ENCODE measurements at places on chromosomes 5 and 9.

GRCh38 chr9:114203410-114204140 lies 48.2 kb downstream of the COL27A1 start:
- DNase-seq = no peak

GRCh38 chr9:30713243-30713642 lies 1671.2 kb upstream of the ACO1 start:
- DNase-seq = no peak

DNA sequence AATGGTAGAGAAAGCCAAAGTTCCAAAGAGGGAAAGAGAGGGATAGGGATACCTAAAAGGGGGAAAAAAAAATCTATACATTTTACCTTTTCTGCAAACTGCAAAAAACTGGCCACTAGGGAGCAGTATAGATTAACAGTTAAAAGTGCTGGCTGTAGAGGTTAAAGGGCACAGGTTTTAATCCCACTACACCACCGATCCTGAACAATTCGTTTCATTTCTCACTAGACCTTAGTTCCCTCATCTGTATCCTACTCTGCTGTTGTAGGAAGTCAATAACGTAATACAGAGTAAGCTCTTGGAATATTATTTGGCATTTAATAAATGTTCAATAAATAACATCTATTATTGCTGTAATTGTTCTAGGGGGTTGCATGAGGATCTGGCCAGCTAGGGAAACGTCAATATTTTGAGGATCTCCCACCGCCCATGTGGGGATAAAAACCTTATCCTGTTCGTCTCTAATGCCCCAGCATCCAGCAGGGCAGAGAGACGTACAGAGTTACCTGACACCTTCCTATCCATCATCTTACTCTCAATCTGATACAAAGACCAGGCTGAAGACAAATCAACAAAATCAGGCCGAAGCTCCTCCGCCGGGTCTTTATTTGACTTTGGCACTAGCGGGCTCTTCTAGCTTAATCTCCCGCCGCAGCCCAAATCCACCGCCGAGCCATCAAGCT lies 757 bp downstream of the CDC26 start:
- peak; percentile 7 for DNase-seq

DNA sequence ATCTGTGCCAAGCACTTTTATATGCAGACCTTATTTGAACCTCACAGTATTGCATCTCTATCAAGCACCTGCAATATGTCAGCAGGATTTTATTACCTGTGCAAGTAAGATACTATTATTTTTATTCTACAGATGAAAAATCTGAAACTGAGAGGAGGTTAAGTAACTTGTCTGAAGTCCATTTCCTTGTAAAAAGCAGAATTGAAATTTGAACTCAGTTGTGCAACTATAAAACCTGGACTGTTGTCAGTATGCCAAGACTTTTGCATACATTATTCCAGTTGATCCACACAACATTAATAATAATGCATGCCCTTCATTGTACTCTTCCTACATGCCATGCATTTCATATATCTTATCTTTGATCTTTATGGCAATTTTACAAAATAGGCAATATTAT lies 82.2 kb upstream of the BRINP1 start:
- no peak for DNase-seq

- no peak for DNase-seq
These were observed 48.8 kb downstream of the ARL15 start for GRCh38 chr5:54261596-54261995.

DNA sequence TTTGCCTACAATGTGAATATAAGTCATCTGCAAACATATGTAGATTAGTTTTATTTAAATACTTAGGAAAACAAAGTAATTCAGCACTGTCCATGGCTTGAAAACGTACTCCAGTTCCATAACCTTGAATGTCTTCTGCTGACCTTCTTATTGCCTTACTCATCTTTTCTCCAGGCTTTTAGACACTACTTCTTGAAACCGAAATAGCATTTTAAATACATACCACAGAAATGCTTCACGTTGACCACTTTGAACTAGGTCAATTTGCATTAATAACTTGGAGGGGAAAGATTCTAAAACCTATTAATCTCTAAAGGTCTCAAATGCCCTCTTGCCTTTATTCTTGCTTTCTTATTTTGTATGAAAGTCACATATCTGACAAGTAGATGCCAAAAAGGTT lies 995.4 kb upstream of the ACO1 start:
- DNase-seq = no peak

DNA sequence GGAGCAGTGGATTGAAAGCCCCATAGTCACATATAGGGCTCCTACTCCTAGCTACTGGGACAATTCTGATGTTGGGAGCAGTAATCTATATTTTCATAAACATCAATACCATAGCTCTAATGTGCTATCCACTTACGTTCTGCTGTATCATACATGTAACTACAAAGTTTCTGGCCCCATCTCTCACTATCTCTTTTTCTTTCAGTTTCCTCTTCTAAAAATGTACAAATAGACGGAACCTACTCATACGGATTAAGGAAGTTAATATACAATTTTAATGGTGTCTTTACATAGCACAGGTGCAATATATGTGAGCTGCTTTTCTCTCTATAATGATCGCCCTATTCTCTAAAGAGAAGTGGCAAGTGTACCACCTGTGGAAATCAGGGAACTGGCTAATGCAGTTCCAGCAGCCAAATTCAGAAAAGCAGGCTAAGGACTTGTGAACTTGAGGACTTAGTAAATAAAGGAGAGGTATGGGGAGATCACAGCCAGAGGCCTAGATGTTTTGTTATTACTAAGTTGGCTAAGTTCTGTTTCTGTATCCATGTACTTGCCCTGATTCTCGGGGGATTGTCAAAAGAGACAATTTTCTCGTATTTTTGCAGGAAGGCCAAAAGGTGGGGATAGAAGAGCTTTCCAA lies 1021.9 kb downstream of the CDH12 start:
- no peak for DNase-seq

DNA sequence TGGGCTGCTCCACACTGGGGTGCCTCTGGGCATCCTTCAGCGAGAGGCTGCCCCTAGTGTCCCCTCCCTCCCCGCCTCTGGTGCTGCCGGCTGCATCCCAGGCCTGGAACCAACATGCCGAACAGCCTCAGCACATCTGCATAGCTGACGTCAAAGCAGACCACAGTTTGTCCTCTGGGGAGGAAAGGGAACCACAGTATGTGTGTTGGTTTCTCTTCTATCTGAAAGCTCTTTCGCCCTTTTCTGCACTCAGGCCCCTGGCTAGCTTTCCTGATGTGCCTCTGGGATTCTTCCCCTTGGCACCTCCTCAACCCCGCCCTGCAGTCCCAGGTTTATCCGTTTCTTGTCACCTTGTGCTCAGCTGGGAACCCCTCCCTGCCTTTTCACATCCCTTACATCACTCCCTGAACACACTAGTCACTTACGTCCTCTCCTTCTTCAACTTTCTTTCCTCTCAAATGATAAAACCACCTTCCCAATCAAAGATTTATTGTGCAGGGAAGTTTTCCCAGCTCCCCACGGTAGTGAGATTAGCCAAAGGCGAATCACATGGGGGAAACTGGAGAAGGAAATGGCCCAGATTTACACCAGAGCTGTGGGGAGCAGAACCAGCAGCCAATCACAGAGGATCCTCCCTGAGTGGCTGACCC lies 35.5 kb upstream of the B4GALT1 start:
- no peak for DNase-seq

GRCh38 chr9:122941582-122942234 lies 888 bp downstream of the RABGAP1 start:
- DNase-seq = no peak

DNA sequence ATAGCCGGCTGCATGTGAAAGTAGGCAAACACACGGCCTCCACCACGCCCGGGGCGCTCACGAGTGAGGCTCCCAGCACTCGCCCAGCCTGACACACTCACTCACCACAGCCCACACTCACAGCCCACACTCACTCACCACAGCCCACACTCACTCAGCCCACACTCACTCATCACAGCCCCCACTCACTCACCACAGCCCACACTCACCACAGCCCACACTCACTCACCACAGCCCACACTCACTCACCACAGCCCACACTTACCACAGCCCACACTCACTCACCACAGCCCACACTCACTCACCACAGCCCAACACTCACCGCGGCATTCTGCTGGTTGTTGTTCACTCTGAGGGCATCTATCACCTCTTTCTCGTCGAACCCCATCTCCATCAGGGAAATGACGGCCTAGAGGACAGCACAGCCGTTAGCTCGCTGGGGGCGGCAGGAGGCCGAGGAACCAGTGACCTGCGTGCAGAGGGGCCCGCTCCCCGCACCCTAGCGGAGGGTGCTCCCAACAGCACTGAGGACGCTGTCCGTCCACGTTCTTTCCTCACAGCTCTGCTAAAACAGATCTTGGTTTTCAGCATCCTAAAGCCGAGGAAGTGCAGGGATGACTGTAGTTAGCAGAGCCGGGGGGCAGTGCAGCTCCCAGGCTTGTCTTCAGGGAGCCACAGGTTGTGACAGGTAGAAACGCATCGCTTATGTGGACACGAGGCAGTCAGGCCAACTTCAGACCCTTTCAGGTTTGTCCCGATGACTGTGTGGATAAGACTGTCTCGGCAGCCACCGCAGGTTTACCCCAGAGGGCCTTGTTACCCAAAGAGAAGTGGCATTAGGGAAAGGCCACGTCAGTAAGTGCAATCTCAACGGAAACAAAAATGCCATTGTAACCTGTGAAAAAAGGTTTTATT lies 21.6 kb downstream of the UBAC1 start:
- DNase-seq = no peak

DNA sequence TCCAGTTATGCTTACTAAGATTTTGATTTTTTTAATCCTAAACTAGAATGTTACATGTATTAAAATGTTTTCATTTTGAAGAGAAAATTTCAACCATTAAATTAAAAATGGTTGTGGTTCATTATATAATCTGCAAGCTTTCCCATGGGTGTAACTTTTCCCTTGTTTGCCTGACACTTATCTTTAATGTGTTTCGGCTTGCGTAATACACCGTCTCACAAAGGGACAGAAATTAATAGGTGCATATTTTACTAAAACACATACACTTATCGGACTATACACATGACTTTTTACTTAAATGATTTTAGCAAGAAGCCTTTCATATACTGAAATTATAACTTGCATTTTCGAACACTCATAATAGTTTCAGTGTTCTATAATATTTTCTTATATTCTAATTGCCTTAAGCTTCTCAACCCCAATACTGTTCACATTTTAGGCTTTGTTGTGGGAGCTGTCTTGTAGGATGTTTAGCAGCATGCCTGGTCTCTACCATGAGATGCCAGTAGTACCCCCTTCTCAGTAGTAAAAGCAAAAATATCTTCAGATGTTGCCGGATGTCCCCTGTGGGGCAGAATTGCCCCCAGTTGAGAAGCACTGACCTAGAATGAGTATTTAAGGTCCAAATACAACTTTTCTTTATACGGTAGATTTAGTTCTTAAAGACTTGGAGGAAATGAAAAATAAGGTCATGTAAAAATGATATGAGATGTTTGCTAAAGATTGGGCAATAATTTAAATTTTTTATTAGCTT lies 28.6 kb downstream of the UGCG start:
- DNase-seq = no peak

DNA sequence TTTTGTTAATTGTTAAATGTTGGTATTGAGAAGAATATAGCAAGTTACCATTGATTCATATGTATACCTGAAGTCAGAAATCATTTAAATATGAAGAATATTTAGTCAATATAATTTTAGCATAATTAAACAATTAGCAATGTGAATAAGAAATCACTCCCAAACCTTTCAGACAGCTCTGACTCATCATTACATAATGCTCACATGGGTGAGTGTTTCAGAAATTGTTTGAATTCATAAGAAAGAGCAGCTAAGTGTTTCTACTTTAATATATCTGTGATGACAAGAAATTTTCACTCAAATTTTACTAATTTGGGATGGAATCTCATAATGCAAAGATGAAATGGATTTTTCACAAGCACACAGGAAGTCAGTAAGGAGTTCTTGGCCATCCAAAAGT lies 42.0 kb upstream of the CDC42SE2 start:
- no peak for DNase-seq

- no peak for DNase-seq
These were observed 31.0 kb downstream of the LPCAT1 start for GRCh38 chr5:1492757-1493156.

GRCh38 chr5:139788294-139788910 lies 7.2 kb upstream of the PSD2 start:
- no peak for DNase-seq

DNA sequence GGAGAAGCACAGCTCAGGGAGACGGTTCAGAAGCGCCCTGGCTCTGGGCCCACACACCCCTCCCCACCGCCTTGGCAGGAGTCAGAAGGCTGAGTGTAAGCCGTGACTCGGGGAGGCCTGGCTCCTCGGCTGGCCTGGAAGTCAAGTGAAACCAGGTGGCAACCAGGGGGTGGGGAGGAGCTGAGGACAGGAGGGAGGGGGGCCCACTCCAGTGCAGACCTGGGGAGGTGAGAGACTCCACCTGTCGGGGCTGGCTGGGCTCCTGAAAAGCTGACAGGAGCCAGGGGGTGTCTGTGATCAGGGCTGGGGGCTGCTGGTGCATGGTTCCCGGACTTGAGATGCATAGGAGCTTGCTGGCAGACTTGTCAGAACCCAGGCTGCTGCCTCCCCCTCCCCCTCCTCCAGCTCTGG lies 150.2 kb upstream of the PHYKPL start:
- DNase-seq = no peak

DNA sequence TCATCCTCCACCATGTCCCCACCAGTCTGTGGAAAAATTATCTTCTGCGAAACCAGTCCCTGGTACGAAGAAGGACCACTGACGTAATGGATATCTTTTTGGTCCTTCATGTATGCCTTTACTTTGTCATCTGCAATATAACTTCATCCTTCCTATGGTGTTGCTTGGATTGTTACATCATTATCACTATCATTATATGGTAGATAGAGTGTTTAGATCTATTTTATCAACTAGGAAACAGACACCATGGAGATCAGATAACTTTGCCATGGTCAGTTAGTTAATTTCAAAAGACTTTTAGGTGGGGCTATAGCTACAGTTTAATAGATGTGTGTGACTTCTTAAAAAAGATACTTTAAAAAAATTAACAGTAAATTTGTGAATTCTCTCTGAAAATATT lies 23.8 kb upstream of the CAMLG start:
- no peak for DNase-seq

GRCh38 chr9:136239983-136240330 lies 5.7 kb downstream of the QSOX2 start:
- DNase-seq = no peak

- no peak for DNase-seq
These were observed 8.6 kb upstream of the TMEM250 start for GRCh38 chr9:136127313-136127712.

All from epithelial cell of proximal tubule (primary cell).